ENCODE measurements at places on chromosomes 12 and 14. TPM values are rescaled to one million over a fixed set of nuclear protein-coding genes. Genes with fewer than 3 reads are reported as not detected.

Gene GARIN6
- total RNA-seq: not detected

Gene FOXM1
- total RNA-seq: 12.7 TPM

Gene GAS2L3
- total RNA-seq: 56.2 TPM

Gene LYZ
- total RNA-seq: 0.37 TPM

Gene KRT74
- total RNA-seq: not detected

- no peak for DNase-seq
These were observed 22.2 kb downstream of the LPCAT3 start for GRCh38 chr12:6996040-6996441.

- DNase-seq: no peak
These were observed 29.2 kb upstream of the SEL1L start for GRCh38 chr14:81562818-81563217.

DNA sequence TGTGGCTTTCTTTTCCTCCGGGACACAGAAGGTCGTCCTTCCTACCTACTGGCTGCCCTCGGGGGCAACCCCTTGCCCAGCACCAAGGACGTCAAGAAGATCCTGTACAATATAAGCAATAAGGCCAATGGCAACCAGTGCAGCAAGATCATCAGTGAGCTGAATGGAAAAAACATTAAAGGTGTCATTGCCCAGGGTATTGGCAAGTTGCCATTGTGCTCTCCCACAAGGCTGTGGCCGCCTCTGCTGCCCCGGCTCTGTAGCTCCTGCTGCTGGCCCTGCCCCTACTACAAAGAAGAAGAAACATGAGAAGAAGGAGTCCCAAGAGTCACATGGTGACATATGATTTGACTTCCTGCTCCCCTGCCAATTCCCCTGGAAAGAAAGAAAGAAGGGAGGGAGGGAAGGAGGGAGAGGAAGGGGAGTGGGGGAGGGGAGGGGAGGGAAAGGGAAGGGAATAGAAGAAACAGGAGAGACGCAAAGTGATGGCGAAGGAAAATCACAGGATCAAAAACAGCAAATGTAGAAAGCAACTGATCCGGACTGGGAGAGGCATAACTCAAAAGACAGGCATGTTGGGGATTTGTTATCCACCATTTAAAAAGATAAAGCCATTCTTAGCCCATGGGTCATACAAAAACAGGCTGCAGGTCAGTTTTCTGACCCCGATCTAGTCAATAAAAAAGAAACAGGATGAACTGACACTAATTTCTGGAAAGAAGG lies 61.3 kb upstream of the RESF1 start:
- DNase-seq: peak; percentile 15

Measured in glutamatergic neuron (in vitro differentiated cells).